Hematopoietic multipotent progenitor cell treated with erythropoietin and hydrocortisone succinate and interleukin-3 and kit ligand, for 15 days (in vitro differentiated cells): ENCODE measurements at places on chromosomes 16 and 17.

GRCh38 chr17:73267648-73268537 is 6.2 kb upstream of the CPSF4L start:
- DNase-seq, result no peak

GRCh38 chr17:77772461-77772897 is 186.0 kb upstream of the TNRC6C start:
- peak; percentile 33 for DNase-seq

GRCh38 chr17:66466840-66467367 is 164.5 kb downstream of the PRKCA start:
- DNase-seq, result peak; percentile 17

DNA sequence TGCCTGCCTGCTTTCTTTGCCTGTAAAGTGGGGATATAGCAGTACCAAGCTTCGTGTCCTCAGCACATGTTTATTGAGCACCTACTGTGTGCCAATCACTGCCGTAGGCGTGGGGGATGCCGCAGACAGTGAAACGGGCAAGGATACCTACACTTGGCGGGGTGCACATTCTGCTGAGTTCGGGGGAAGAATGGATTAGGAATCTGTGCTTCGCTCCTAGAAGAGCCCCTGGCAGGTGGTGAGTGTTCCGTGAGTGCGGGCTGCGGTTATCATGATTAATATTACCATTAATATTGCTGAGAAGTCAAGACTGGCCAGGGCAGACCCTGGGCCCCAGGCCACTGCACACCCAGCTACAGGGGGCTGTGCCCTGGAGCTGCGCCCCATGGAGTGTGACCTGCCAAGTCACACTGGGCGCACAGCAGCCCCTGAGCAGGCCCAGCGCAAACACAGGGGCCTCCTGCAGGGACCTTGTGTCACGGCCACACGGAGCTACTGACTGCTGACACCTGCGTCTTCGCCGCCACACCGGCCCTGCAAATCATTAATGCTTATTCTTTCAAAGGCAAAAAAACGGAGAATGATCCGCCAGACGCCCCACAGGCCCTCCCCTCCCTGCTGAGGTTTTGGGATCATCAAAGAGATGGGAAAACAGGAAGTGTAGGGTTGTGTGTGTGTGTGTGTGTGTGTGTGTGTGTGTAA is 213.4 kb upstream of the GSE1 start:
- no peak for DNase-seq

- peak; percentile 15 for DNase-seq
Measured at GRCh38 chr16:88566158-88566557, 4.0 kb upstream of the ZC3H18 start.

- no peak for DNase-seq
Measured at GRCh38 chr17:48745381-48746275, 17.1 kb upstream of the HOXB13 start.

DNA sequence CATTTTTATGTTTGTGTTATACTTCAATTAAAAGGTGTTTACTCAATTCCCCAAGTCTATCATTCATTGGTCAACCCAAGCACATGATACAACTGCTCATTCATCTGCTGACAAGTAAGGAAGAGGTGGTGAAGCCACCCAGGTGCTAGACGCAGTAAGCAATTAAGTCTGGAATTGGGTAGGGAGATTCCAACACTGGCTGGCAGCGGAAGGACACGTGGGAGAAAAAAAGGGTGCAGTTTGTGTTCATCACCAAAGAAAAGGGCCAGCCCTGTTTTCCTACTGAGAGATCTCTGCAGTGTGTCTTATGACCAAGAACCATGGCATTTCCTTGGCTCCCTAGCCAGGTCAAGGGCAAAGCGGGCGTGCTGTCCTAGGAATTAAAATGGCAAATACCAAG is 11.8 kb upstream of the ZNF23 start:
- DNase-seq, result peak; percentile 36

DNA sequence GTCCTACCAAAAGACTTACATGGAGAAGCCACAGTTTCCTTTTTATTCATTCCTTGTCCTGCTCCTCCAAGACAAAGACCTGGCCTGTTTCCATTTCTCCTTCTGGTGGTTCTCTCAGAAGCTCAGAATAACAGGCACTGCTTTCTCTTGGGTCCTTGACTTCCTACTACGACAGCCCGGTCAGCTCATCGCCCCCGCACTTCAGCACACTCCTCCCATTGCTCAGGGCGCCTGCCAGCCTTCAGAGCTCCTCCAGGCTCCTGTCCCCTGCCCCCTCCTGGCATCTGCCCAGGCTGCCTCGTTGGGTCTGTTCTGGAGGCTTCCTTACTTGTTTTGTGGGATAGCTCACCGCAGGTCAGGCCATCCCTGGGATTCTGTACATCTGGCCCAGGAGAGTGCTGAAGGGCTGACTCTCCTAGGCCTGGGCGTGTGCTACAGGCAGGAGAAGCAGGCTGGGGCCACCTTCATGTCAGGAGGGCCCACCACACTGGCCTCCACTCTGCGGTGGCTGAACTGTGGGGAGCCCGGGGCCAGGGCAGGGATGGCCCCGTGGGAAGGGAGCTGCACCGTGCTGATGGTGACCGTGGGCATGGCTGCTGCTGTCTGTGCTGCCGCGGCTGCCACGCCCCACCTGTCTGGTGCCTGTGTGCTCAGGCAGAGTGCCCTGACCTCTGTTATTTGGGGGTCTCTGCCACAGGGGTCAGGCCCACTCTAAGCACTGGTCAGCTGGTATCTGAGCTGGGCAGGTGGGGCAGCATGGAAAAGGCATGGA is 17.7 kb downstream of the TCF25 start:
- no peak for DNase-seq

- DNase-seq, result no peak
Measured at GRCh38 chr17:45063198-45063597, 2.1 kb downstream of the NMT1 start.

- DNase-seq, result no peak
Measured at GRCh38 chr16:59749662-59750336, 1015.7 kb upstream of the GOT2 start.

GRCh38 chr17:41315204-41315794 is at the start of gene KRTAP17-1:
Gene KRTAP17-1, minus strand, starts transcription at chr17:41315710. Its CDS starts 60 bp downstream, at chr17:41315650.
- no peak for DNase-seq

GRCh38 chr17:28008513-28008912 is 34.0 kb upstream of the NLK start:
- DNase-seq, result peak; percentile 42

- DNase-seq, result no peak
Measured at GRCh38 chr16:78072275-78072674, 27.2 kb upstream of the WWOX start.

GRCh38 chr17:79413611-79414010 is 197.2 kb downstream of the RBFOX3 start:
- DNase-seq, result no peak

DNA sequence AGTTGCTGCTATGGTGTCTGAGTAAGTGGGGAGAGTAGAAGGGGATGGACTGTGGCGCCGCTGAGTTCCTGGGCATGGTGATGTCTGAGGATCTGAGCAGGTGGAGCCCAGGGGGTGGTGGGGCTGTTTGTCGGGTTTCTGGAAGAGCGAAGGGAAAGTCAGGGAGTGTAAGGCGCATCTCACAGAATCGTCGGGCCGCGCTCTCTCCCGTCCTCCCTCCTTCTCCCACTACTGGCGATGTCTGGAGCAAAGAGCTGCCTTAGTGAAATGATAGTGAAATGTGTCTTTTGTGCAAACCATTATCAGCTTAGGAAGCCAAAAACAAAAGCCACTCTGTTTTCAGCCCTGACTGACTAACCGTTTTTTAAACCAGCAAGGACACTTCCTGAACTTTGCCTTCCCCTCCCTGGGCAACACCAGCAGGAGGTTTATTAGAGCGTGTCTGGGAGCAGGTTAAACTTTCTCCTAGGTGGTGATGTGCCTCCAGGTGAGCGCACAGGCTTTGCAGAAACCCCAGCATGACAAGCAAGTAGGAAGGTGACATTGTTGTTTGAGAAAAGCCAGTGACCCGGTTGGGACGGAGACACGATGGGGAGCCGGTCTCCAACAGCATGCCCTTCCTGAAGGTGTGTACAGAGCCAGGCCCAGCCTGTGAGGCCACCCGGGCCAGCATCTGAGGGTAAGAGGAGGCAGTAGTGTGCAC is 49.1 kb downstream of the RAB11FIP3 start:
- no peak for DNase-seq

DNA sequence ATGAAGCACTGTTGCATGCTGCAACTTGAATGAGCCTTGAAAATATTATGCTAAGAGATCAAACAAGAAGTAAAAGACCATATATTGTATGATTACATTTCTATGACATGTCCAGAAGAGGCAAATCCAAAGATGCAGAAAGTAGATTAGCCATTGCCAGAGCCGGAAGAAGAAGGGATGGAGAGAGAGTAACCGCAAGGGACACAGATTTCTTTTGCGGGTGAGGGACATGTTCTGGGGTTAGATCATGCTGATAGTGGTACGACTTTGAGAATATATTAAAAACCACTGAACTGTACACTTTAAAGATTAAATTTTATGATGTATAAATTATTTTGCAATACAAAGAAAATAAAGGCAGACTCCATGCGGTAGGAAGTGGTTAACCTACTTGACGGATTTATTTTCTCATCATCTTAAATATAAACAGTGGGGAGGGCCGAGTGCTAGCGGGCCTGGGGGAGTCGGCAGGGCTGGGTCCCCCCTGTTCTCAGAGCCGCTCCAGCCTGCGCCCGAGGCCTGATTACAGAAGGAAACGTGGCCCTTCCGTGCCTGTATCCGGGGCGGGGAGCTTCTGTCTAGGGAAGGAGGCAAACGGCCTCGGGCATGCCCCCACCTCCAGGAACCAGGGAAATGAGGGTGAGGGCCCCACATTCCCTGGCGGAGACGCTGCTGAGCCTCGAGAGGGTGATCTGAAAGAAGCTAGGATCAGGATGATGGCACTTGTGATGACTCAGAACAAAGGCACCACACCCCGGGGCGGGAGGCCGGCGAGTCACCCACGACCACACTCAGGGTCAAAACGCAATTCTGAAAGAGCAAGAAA is 48.0 kb downstream of the SHCBP1 start:
- no peak for DNase-seq

- DNase-seq, result no peak
Measured at GRCh38 chr17:79850571-79851460, 11.6 kb upstream of the CBX4 start.

GRCh38 chr16:85611444-85612190 is 1.5 kb upstream of the GSE1 start:
- peak; percentile 44 for DNase-seq

- DNase-seq, result no peak
Measured at GRCh38 chr17:69593716-69594115, 179.2 kb downstream of the MAP2K6 start.

- DNase-seq, result peak; percentile 35
Measured at GRCh38 chr17:60971515-60972369, 294.1 kb downstream of the BCAS3 start.

GRCh38 chr17:82036634-82037091 is 834 bp downstream of the DCXR start:
- DNase-seq, result no peak

GRCh38 chr17:78322858-78323455 is 36.9 kb downstream of the SOCS3 start:
- DNase-seq, result no peak

DNA sequence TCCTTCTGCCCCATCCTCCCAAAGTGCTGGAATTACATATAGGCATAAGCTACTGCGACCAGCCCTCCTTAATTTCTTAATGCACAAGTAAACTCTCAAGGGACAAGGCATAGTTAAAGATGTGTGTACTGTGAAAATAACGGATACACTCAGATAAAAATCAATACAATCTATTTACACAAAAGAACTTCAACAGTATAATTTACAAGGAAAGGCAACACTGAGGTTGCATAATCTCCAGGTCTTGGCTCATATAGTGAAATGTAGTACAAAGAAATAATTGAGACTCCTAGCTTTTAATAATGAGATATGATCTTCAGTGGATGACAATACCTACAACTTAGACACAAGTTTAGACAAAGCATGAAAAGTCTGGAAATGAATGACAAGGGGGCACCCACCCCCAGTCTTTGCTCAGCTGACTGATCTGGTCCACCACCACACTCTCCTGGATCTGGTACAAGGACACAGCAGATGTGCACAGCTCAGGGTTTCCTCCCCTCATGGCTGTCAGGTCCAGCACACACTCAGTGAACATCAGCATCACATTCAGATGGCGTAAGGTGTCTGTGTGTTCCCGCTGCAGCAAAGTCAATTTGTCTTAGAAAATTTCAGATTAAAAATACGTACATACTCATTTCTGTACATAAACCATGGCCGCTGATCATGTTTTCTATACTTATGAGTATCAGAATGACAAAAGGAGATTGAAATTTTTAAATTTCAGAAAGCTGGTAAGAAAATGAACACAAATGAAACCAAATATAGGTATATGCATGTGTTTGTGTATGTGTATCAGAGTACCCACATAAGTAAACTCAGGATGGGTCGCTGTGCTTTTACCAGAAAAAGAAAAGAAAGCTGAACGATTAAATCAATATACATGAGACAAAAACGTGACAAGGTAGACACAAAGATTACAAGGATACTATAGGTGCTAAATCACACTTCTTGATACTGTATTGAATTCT is 33.7 kb upstream of the ALDH3A1 start:
- DNase-seq, result no peak

- no peak for DNase-seq
Measured at GRCh38 chr17:13253733-13254410, 236.0 kb upstream of the ELAC2 start.

- DNase-seq, result peak; percentile 52
Measured at GRCh38 chr16:50878966-50879615, 137.2 kb downstream of the CYLD start.

DNA sequence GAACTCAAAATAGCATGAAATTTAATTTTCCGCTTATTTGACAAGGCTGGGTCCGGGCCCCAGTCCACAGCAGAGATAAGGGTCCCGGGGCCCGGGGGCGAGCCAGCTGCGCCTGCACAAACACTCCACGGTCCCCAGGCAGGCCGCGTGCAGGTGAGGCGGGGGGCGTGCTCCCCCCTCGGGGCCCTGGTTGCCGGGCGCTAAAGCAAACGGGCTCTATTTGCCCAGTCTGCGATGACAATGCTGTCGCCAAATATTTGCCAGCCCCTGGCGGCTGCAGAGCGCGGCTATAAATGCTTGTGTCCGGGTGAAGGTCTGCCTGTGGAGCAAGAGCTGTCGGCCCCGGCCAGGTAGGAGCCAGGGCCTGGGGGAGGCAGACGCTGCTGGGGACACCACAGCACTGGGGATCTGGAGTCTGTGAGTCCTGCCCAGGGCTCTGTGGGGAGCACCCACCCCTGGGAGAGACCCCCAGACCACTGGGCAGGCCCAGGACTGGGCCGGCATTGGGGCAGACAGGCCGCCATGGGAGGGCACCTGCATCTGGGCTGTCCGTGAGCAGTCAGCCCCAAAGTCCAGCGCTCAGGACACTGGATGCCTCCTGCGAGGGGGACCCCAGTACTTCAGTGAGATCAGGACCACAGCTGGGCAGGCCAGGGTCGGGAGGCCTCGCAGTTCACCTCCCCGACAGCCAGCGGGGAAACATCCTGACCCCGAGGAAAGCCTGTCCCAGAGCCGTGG is at the start of gene PERCC1:
PERCC1 (plus strand) TSS at position 320 of the 738 bp plus-strand sequence. CDS start 1,516 bp downstream, outside the sequence.
- no peak for DNase-seq
